H7 (cell line): ENCODE measurements at places on chromosomes 2 and 18. TPM values are rescaled to one million over a fixed set of nuclear protein-coding genes. Genes with fewer than 3 reads are reported as not detected.

The TMEM182 gene
- total RNA-seq: 1.8 and 3.0 TPM in 2 replicates

The SOWAHC gene
- total RNA-seq: 20.1 and 27.1 TPM in 2 replicates

DNA sequence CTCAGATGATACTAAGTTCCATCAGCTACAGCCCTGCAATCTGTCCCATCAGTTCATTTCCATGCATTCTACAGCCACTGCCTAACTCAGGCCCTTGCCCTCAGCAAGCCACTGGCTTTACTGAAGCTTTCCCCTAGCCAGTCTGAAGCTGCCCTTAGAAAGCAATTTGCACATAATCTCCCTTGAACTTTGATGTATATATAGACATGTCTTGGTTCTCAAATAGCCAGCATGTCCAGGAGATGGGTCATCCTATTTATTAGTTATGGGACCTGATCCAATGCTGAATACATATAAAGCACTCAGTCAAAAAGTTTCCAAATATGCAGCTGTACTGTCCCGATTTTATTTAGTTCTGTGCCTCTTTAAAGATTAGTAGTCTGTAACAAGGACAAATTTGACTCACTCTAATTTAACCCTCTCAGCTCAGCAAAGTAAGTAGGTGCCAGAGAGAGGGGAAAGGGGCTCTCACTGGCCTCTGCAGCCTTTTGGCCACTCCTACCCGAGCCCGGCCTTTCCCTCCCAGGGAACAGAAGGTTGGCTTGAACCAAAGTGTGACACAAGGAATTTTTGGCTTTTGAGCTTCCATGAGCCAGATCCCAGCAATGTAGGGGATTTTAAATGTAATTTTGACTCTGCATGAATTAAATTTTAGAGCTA lies 70.7 kb downstream of the CCDC93 start:
- DNase-seq: no peak

GRCh38 chr2:68660658-68661057 lies 17.3 kb downstream of the PROKR1 start:
- no peak for DNase-seq
